CD4-positive, alpha-beta T cell treated with Interleukin-6 for 4 hours (primary cell): ENCODE measurements at places on chromosomes 3 and 15.

DNA sequence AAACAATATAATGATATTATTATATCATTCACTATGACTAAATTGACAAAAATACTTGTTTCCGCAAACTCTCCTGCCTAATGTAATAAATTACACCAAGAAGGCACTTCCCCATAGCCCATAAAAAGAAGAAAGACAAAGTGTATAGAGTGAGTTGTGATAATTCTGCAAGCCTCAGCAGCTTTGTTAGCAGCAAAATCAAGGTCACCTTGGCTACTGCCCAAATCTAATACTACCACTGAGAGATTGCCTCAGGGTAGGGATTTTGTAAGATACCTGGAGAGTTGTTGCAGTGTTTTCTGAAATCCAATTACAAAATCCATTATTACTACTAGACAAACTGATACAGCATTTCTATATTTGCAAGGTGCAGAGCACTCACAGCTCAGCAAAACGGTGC, 503.5 kb downstream of the FGF12 start:
- no peak for DNase-seq

DNA sequence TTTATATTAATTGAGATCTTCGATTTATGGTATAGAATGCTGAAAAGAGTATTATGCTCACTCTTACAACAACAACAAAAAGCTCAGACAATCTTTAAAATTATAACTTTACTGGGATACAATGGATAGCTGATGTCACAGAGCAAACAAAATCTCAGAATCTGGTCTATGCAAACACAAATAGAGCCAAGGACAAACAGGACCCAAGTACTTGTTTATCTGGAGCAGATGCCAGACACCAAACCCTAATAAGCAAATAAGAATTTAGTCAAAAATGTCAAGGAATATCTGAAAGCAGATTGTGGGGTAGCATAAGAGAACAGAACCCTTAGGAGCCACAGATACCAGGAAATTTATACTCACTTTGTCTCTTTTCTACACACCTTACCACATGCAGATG, 302.2 kb downstream of the CGGBP1 start:
- no peak for DNase-seq

DNA sequence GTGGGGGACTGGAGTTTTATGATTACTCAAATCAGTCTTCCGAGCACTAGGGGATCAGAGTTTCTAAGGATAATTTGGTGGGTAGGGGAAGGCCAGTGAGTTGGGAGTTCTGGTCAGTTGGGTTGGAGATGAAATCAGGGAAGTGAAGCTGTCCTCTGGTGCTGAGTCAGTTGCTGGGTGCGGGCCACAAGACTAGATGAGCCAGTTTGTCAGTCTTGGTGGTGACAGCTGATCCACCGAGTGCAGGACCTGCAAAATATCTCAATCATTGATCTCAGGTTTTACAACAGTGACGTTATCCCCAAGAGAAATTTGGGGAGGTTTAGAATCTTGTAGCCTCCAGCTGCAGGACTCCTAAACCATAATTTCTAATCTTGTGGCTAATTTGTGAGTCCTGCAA, 249.4 kb downstream of the FAM43A start:
- DNase-seq, result no peak

DNA sequence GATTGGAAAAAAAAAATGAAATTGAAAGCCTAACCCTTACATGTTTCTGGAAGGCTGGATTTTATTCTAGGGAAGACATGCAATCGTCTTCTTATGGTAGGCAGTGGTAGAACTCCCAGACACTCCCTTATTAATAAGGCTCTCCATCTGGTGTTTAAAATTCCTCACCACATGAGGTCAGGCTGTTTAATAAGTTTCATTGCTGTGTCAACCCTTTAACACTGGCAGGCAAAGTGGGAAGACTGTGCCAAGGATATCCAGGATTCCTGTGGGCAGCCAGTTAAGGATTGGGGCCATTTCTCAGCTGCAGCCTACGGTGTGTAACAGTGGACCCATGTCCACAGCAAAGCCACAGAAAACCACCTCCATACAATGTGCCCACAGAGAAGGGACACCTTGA, 225.5 kb upstream of the CHRM5 start:
- no peak for DNase-seq

DNA sequence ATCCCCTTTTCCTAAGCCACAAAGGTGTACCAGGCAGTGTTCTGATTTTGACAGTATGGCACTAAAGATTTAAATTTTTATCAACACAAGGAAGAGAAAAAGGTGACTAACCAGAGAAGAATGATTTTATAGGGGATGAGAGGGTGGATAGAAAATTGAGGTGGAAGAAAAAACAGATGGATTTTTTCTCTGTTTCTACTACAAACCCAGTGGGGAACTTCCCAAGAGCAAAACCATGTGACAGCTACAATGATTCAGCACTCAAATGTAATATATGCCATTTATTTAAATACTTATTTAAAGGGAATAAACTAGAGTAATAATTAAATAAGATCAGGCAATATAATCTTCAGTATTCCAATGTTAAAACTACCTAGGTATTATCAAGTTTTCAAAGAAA, 11.1 kb downstream of the DCUN1D1 start:
- no peak for DNase-seq

DNA sequence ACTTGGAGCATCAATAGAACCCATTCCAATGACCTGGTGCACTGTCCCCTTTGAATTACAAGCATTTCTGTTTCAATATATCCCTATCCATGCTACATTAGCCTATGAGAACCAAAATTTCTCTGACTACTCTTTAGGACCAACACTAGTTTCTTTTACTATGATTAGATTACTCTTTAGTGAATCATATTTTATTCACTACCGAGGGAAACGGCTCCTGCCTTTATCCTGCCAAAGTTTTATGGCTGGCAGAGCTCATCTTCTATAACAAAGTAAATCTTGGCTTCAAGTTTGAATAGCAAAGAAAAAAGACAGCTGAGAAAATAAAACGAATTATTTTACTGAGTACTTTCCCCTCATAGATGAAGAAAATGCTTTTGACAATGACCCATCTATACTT, 120.9 kb downstream of the SLC9A9 start:
- no peak for DNase-seq

DNA sequence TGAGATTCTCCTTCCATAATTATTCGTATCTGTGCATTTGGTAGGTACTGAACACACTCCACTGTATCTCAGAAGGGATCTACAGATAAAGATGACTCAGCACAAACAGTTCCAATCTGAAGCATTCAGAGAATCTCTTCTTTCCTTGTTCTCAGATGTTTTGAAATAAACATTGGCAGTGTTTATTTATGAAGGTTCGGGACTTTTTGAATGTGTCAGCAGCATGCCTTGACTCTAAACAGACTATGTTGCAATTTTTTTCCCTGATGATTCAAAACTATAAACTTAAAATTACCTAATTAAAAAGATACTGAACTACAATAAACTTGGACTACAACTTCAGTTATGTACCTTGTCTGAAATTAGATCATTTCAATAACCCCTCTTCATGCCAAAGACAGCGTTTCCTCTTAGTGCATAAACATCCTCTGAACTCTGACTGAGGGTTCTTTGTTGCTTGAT, 612.9 kb upstream of the TBL1XR1 start:
- no peak for DNase-seq

DNA sequence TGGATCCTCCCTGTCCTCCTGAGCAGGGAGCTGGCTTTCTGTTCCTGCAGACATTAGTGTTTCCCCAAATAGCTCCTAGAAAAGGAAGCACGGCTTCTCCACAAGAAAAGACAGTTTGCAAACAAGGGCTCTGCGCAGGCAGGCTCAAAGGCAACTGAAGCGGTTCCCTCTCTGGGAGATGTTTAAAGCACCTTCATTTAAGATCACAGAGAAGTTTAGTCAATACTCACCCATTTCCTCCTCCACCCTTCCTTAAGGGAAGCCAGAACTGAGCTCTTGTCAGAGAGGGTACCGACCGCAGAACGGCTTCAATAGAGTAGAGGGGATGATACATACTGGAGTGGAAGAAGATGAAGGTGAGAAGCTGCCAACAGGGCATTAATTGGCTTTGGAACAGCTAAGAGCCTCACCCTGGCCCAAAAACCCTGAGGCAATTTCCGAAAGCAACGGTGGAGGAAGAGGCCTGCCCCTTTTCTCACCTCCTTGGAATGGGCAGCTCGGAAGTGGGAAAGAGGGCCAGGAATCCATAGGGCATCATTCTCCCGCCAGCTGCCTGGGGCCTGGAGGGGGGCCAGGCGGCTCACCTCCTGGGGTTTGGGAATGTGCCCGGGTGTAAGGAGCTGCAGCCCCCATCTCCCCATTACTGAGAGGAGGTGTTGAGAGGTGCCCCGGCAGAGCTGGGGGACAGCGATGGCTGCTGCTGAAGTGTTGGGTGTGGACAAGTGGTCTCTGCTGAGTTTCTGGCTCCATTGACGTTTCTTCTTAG, 4.8 kb upstream of the EPHB3 start:
- DNase-seq, result peak; percentile 67

- no peak for DNase-seq
Observed at GRCh38 chr15:61169275-61169903, 59.7 kb downstream of the RORA start.

- DNase-seq, result no peak
Observed at GRCh38 chr3:43094381-43094780, 11.5 kb downstream of the POMGNT2 start.

DNA sequence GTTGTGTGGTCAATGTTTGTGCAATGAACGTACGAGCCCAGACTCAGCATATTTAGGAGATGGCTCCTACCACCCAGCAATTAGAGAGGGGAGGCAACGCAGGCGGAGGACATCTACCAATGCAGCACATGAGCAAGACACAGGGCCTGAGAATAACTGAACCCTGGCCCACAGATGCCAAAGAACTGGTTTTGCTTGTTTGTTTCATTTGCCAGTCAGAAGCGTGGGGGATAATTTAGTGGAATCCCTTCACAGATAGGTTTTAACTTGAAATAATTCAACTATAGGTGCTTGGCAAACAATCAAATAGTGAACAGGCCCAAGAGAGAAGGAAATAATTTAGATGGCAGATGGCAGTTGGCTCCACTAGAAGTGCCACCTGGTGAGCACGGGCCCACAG, 54.8 kb downstream of the LIPC start:
- DNase-seq, result no peak

DNA sequence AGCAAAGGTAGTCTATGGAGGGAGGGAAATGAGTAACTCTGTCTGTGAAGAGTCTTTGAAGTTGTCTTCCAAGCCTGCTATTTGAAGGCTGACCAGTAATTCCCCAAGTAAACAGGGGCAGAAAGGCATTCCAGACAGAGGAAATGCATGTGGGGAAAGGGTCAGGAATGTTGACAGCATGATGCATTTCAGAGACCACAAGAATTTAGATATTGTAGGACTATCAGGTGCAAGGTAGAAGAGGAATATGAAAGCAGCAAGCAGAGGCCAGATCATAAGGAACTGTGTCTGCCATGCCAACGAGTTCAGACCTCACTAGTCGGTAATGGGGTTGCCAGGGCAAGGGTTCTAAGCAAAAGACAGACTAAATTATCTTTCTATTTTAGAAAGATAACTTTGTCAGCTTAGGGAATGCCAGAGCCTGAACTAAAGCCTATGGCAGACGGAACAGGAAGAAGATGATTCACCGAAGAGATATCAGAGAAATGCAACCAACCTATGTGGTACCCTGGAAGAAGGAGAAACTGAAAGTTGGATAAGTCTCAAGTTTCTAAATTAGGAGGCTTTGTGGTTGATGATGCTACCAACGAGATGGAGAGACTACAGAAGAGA, 327.0 kb upstream of the RORA start:
- DNase-seq, result no peak

DNA sequence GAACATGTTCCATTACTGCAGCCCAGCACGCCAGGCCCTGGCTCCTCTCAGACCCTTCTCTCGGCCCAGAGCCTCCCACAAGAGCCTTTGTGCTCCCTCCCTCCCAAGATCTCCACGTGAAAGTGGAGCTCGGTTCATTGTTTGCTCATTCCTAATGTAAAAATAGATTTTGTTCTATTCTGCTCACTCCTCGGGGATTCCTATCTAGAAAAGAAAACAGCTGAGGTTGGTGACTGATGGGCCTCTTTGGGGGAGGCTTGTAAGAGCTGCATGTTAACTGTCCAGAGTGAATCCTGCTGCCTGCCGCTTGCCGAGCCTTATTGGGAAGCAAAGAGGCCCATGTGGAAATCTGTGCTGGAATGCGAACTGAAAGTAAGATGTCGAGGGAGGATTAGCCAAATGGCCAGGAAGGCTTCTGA, 267.1 kb downstream of the LRTM1 start:
- no peak for DNase-seq

- DNase-seq, result peak; percentile 39
Observed at GRCh38 chr15:69451951-69452691, 497 bp upstream of the RPLP1 start.

- no peak for DNase-seq
Observed at GRCh38 chr15:72358650-72359171, 17.1 kb downstream of the HEXA start.

- DNase-seq, result no peak
Observed at GRCh38 chr3:64216274-64217147, 8.8 kb downstream of the PRICKLE2 start.

DNA sequence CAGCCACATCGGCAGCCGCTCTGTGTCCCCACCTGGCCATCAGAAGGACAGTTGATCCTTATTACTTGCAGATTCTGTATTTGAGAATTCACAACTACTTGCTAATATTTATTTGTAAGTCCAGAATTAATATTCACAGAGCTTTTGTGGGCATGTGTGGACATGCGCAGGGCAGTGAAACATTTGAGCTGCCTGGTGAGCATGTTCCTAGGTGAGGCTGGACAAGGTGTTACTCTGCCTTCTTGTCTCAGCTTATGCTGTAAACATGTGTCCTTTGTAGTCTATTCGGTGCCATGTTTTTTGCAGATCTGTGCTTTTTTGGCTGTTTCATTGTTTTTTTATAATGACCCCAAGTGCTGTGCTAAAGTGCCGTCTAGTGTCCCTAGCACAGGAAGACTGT, 15.6 kb downstream of the FAH start:
- DNase-seq, result no peak

DNA sequence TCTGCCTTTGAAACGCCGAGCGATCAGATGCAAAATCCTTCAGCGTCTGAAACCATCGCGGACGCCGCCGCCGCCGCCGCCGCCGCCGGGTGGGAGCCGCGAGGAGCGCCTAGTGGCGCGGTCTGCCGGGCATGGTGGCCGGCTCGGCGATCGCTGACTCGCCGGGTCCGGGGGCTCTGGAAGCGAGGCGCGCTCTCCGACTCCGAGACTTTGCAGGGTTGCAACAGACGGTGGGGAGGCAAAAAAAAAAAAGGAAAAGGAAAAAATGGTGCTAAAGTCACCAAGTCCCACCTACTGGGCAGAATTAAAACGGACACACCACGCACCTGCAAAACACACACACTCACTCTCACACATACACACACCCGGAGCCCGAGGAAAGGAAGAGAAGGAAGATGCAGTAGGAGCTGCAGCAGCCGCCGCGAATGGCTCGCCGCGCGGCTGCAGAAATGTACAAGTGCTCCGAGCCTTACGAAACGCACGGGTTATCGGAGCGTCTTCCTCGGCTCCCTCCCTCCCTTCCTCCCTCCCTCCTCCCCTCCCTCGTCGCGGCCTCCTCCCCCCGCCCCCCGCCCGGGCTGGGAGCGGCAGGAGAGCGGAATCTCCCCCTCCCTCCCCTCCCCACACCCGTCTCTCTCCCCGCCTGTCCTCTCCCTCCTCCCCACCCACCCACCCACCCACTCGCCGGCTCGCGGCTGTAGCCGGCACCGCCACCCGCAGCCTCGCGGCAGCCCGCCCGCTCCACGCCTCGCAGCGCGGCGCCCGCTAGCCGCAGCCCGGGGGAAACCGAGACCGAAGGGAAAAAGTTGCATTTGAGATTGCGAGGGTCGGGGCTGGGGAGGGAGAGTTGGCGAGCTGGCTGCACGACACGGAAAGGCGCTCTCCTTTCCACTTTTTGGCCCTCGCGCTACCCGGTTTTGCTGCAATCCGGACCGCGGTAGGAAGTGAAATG, at the start of gene NTRK3:
Gene NTRK3, minus strand, starts transcription at position 461 of the 952 bp plus-strand sequence. CDS start 586 bp downstream, outside the sequence.
- peak; percentile 6 for DNase-seq
